ENCODE measurements at places on chromosomes 1 and 21.

DNA sequence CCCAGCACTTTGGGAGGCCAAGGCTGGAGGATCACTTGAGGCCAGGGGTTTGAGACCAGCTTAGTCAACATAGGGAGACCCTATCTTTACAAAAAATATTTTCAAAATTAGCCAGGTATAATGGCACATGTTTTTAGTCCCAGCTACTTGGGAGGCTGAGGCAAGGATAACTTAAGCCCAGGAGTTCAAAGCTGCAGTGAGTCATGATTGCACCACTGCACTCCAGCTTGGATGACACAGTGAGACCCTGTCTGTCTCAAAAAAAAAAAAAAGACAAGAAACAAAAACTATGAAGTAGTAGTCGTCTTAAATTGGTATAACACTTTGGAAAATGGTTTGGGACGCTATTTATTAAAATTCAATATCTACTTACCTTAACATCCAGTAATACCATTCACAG, 7.7 kb downstream of the AIM2 start:
- no peak for DNase-seq

DNA sequence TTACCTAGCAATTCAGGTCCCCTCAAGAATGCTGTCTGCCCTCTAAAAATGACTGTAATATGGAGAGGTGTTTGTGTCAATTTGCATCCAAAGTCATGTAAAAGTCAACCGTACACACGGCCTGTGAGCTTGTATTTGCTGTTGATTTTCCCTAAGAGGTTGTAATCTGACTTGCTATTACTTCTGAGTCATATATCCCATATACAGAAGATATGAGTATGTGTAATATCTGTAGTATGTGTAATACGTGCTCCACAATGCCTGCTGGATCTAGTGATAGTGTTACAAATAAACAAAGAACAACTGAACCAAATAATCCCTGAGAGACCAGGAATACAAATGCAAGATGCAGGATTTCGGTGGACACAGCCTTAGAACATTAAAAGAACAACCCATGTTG, 1.4 kb upstream of the KCNJ6 start:
- no peak for DNase-seq

- DNase-seq: peak; percentile 37
These were observed 1.7 kb downstream of the KRTAP10-3 start for GRCh38 chr21:44556879-44557278.

DNA sequence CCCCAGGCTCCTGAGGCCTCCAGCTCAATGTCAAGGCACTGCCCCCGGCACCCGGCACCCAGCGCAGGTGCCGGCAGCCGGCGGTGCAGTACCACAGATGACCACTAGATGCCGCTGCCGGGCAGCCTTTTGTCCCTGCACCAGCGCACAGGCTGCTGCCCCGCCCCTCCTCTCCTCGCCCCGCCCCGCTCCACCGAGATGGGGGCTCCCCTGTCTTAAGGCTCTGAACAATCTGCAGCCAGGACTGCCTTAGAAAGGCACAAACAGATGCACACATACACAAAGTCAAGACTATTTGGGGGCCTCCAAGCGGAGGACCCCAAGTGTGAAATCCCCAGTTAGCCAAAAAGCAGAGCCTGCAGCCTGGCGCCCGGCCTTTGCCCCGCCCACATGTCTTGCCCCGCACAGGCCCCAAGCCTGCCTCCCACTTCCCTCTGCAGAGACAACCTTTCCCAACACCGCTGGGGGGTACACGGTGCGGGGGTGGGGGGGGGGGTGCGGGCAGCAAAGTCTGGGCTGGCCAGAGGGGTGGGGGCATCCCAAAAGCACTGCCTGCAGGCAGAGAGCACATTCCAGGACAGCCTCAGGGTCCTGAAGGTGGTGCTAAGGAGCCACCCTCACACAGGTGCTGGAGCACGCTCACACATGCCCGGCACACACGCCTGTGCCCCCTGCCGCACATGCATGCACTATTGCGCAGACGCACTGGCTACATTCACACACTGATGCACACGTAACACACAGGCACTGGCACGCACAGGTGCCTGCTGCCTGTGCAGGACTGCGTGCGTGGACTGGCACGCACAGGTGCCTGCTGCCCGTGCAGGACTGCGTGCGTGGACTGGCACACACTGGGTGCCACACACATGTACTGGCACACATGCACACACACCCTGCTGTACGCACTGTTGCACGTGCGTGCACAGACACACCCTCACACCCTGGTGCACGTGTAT, 37.1 kb downstream of the ARHGEF16 start:
- DNase-seq: no peak

- no peak for DNase-seq
These were observed 226.6 kb upstream of the KAZN start for GRCh38 chr1:14371771-14372497.

DNA sequence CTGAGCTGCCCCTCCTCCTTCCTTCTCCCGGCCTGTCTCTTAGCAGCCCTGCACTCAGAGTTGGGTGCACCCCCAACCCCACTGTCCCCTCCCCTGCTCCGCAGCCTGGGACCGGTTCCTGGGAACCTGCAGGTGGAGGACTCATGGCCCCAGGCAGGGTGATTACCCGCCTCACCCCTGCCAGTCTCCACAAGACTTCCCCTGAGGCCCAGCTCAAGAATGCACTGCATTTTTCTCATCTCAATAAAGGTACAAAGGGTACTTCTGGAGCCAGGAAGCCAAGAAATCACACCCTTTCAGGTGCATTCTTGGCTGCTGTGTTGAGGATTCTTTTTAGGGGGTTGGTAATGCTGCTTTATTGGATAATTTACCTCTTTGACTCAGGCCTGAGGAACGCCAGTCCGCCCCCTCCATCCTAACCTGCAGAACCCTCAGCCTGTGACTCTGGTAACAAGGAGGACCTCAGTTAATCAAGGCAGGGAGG, 126.3 kb upstream of the TMPRSS2 start:
- no peak for DNase-seq

DNA sequence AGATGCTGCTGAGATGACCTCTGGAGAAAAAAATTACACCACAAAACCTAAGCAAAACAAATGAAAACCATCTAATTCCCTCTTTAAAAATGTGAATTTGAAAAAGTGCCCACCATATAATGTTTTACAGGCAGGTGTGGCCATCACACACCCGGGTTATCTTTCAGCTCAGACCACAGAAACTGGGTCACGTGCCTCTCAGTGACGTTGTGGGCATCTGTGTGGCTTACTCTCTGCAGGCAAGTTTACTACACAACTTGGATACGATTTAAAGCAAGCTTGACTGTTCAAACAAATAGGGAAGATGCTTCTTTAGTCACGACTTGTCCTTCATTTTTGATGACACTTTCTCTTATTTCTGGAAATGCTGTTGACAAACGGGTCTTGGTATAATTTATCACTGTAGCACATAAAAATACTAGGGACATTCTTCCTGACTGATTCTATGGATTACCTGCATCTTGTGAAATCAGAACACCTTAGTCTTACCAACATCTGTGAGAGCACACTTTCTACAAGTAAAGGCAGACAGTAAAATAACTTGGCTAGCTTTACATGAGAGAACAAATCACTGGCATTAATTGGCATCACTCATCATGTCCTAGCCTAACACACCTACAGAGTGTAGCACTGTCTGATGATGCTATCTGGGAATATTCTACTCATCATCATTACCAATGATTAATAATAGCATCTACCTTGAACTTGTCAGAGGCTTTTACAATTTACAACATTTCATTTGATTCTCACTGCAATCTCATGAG, 89.3 kb upstream of the EDEM3 start:
- no peak for DNase-seq

DNA sequence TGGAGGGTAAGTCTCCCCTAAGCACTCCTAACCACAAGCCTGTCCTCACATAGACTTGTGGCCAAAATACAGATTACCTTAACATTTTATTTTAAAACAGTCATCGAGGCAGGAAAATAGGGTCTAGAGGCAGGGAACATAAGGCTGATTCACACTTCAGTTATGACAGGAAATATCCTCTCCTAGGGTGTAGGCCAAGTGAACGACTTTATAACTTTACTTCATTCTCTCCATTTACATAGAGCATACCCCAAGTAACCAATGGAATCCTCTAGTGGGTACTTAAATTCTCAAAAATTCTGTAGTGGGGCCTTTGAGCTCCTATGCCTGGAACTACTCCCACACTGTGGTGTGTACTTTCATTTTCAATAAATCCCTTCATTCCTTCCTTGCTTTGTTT, 113.0 kb downstream of the WDR3 start:
- DNase-seq: no peak

- no peak for DNase-seq
These were observed 39.8 kb upstream of the RAB4A start for GRCh38 chr1:229230893-229231753.

DNA sequence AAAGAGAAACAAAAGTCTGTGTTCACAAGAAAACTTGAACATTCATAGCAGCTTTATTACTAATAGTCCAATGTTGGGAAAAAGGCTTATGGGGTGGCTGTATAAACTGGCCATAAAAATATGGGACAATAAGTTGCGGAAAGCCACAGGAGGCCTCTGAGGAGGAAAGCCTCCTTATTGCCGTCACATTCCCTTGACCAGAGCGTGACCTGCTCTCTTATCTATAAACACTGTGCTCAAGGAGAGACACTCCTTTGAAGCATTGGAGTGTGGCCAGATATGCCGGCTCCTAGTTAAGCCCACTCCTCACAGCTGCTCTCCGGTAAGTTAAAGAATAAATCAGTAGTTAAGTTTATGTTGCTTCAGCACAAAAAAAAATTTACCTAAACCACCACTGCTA, 19.7 kb downstream of the OR6Y1 start:
- DNase-seq: no peak

- no peak for DNase-seq
These were observed 307.6 kb upstream of the VAMP3 start for GRCh38 chr1:7463526-7463925.

DNA sequence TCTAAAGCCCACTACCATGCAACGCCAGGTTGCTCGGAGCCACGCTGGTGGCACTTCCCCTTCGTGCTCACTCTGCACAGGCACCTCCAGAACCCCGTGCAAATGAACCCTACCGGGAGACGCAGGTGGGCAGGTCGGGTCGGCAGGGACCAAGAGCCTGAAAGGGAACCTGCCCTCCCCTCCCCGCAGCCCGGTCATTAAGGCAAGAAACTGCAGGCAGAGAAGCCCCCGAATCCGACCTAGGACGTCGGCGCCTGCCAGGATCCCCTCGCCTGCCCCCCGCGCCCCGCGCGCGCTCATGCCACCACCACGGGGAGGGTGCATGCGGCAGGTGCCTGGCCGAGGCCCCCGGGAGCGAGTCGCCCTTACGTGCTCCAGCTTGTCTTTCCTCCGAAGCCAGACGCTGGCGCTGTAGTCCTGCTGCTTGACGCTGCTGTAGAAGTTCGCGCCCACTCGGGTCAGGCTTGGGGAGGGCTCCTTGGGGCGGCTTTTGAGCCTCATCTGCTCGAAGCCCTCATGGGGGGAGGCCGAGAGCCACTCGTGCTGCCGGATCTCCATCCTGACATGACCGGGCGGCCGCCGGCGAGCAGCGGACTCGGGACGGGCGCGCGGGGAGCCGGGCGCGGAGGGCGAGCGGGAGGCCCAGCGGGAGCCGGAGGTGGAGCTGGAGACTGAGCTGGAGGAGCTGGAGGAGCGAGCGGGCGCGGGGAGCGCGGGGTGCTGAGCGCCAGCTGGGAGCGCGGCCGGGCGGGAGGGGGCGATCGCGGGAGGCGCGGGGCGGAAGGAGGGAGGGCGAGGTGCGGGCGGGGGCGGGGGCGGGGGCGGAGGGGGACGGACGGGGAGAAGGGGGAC, 552 bp downstream of the PLD5 start:
- DNase-seq: no peak

DNA sequence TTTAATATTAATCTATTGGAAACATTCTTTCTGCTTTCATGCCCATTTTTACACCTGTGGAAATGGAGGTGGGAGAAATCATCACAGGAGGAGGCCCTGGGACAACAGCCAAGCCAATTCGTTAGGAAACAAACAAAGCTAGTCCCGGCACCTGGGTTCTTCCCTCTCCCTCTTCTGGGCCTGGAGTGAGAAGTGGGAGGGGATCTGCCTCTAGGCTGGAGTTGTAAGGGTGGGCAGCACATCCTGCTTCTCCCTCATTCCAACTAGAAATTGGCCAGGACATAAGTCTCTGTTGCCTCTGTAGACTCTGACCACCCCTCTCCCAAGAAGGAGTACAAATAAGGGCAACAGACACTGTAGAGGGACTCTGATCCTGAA, 20.2 kb upstream of the ERO1B start:
- DNase-seq: no peak

- DNase-seq: no peak
These were observed 102.1 kb downstream of the DAB1 start for GRCh38 chr1:57321776-57322175.

GRCh38 chr1:211942583-211942982, 92.8 kb downstream of the INTS7 start:
- DNase-seq: no peak

DNA sequence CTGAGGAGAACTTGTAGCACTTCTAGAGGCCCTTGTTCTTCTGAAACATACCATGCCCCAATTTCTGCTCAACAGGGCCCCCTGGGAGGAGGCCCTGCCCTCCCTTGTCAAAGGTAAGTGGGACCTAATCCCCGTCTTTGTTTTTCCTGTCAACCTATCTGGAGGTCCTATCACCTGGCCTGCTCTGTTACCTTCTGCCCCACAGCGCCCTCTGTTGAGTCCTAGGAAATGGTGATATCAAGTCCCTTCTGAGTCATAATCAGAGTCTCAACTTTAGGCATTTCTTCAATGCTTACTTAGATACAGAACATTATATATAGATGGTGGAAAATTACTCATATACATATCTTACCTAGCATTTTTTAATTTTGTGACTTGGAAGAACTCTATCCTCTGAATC, 28.2 kb upstream of the FCRL4 start:
- no peak for DNase-seq

DNA sequence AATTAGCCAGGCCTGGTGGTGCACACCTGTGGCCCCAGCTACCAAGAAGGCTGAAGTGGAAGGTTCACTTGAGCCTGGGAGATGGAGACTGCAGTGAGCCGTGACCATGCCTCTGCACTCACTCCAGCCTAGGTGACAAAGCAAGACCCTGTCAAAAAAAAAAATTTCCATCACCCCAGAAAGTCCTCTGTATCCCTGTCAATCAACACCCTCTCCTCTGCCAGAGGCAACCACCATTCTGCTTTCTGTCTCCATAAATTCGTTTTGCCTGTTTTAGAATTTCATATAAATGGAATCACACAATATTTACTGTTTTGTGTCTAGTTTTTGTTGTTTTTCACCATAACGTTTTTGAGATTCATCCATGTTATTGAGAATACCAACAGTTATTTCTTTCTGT, 141.6 kb upstream of the SLC45A1 start:
- DNase-seq: no peak

DNA sequence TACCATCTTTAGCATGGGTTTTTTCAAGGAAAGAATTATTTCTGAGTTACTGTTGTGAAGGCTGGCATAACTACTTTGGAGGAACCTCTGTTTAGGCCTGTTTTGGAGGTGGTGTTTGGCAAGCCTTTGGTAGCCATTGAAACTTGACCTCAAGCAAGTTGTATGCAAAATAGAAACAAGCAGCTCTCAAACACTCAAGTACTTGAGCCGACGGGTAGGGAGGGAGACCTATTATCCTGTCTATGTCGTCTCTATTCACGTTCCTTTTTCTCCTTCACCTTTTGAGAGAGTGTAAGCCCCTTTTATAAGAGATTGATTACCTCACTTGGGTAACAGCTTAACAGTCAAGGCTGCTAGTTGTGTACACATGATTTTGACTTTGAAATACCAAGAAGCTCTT, 878.3 kb upstream of the CXADR start:
- no peak for DNase-seq
